ENCODE measurements at places on chromosomes 4 and X.

DNA sequence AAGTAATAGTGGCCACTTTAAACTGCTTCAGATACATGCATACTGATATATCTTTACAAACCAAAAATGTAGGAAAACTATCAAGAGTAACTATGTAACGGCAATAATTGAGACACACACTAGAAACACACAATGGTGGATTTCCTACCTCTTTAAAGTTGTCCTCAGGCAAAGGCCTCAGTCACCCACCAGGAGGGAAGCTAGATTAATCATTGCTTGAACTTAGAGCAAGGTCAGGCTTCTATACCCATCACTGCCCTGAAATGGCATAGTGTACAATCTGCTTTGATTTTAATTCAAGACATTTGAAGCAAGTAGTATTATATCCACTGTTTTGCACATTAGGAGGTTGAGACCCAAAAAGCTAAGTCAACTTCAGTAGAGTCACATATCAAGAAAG is 110.9 kb downstream of the AREG start:
- no peak for DNase-seq

DNA sequence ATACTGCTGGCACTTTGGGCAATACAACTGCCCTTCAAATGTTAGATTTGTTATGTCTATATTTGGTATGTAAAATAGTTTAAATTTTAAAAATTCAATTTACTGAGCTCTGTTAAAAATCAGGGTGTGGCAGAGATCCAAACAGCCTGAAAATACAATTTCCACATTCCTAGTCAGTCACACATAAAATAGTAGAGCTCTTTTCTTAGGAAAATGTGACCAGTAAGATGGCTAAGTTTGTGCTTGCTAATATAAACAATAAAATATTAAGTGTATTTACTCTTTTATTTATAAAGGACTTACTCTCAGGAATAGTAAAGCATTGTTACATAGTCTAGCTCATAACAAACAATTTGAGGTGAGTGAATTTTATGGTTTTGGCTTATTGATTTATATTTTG is 200.2 kb downstream of the DKK2 start:
- no peak for DNase-seq

DNA sequence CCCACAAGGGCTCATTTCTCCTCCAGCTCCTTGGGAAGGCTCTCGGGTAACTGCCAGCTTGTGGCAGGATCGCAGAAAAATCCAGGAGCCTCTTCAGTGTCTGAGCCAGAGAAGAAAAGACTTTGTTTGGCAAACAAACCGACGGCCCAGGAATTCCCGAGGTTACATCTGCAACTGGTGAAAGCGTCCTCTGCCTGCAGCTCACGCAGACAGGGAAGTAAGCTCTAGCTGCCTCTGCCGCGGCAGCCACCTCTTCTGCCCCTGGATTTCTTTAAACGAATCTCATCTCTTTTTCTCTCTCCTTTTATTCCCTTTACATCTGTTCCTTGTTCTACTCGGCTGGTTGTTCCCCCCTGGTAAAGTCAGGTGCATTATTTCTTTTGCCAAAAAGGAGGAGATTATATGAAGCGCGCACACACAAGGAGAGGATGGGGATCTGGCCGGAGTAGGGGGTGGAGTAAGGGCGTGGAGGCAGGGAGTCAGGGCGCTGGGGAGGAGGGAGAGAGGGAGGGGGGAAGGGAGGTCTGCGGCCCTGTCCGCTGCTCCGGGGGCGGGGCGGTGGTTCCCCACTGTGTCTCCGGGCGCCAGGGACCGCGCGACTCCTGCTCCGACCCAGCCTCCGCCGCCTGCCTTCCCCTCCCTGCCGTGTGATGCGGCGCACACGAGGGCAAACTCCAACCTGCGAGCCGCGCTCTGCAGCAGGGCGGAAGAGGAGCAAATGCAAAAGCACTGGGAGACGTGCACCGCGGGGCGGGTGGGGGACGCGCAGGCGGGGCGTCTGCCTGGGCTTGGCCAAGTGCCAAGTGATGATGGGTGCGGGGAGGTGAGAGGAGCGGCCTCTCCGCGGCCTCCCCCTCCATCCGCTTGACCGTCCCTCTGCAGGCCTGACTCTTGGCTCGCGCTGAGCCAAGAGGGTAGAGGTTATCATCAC is at the start of gene DCHS2:
TSS of gene DCHS2 (minus strand) at position 459 of the 931 bp plus-strand sequence. CDS start at position 15, 444 bp downstream.
- DNase-seq: no peak

GRCh38 chrX:119729408-119730201 is 28.8 kb upstream of the SOWAHD start:
- peak; percentile 15 for DNase-seq

DNA sequence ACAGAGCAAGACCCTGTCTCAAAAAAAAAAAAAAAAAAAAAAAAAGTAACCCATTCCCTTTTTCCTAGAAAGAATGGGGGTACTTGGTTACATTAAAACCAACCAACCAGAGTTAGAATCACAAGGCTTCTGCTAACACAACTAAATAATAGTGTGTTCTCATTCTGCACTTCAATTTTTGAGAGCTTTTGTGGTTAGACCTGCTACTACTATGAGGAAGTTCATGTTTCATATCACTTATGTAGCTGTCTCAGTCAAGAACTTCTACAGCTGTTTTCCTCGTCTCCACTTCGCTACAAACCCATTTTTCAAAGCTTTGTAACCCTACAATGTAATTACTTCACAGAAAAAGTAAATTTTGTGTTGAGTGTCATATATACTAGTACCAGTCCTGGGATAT is 58.3 kb downstream of the PDHA2 start:
- DNase-seq: no peak

- DNase-seq: no peak
Observed at GRCh38 chrX:41716222-41716621, 7.8 kb upstream of the GPR82 start.

DNA sequence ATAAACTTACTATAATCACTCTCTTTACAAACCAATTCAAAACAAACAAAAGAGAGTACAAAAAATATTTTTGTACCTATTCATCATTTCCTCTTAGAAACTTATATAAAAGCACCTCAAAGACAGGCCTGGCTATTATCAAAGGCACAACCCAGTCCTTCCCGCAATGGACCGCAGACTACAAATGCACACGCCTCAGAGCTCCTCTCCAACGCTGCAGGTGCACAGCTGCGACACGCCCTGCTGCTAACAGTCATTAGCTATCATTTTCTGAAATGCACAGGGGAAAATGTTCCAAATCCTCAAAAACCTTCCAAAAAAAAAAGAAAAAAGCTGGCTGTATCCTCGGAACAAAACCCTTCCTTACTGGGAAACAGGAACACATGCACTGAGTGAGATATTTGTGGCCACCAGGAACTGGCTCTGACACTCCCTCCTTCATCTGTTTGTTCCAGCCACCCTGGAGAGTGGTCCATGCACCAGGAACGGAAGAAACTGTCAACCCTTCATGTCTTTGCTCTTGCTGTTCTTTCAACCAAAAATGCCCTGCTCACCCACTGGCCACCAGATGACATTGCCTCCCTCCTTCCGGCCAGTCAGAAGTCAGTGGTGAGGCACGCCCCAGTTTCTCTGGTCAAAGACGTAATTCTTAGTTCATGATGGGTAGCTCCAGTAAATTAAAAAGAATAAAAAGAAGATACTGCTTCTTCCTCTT is 16.7 kb downstream of the IRF2 start:
- DNase-seq: no peak

GRCh38 chrX:40474645-40475044 is 106.1 kb upstream of the ATP6AP2 start:
- no peak for DNase-seq

DNA sequence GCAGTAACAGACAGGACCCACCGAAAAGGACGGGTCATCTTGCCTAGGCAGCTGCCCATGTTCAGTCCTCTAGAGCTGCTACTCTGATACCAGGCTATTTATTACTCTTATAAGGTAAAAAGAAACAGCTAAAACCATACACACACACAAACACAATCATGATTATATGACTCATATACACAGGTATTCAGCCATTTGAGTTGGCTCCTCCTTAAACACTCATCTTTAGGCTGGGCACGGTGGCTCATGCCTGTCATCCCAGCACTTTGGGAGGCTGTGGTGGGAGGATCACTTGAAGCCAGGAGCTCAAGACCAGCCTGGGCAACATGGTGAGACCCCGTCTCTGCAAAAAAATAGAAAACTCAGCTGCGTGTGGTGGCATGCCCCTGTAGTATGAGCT is 76.6 kb downstream of the F11 start:
- DNase-seq: no peak

GRCh38 chr4:2044119-2044485 is 15.0 kb upstream of the NAT8L start:
- no peak for DNase-seq

GRCh38 chrX:74438764-74439163 is 17.5 kb downstream of the SLC16A2 start:
- DNase-seq: no peak

DNA sequence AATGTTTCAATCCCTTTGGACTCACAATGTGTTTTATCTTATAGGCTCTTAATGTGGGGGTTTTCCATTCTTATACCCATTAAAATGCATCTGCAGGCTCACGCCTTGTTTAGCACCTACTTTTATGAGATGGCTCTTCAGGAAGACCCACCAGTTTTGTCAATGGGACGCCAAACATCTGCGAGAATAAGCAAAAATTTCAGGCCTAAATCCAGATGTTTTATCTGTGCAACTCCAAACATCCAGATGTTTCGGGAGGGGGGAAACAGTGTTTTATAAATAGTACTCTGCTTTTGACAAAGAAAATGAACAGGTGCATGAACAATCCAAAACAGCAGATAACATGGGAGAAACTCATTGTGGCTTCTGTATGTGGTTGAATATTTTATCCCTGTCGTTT is 342.8 kb downstream of the DHX15 start:
- no peak for DNase-seq

GRCh38 chr4:184114431-184114830 is 103.2 kb downstream of the ENPP6 start:
- DNase-seq: no peak

DNA sequence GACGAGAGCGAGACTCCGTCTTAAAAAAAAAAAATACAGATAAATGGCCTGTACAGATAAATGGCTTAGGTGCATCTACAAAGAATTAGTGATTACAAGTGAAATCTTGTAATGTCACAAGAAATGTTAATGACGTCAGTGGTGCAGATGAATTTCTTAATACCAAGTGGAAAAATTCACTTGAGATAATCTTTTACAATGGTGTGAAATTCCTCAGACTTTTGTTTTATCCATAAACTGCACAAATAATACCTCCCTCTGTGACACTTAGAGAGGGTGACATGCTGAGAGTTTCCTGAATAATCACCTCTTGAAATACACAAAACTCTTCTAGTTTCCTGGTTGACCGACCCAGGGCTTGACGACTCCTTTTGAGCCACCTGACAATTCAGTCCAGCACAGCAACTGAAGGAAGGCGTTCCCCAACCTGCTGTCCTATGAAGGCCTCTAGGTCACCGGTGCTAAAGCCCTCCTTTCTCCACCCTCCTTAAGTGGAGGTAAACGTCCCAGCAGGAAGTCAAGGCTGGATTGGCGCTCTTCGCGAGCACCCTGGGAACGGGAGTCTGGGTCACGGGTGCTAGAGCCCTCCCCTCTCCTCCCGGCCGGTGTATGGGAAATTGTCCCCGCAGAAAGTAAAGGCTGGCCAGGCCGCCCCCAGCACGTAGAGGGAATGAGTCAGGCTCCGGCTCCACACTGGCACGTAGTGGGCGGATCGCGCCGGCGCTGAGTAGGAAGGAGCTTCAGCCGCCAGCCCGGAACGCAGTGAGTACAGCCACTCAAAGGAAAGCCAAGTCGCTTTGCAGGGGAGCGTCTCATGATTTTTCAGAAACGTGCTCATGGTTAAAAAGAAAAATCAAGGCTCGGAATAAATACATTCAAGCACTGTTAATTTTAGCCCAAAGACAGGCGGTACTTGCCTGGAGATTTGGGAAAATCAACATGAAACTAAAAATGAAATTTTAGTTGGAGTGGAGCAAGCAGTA is at the start of gene TMEM144:
TSS of gene TMEM144 (plus strand) at position 662 of the 983 bp plus-strand sequence. CDS start 2,182 bp downstream, outside the sequence.
- peak; percentile 15 for DNase-seq

DNA sequence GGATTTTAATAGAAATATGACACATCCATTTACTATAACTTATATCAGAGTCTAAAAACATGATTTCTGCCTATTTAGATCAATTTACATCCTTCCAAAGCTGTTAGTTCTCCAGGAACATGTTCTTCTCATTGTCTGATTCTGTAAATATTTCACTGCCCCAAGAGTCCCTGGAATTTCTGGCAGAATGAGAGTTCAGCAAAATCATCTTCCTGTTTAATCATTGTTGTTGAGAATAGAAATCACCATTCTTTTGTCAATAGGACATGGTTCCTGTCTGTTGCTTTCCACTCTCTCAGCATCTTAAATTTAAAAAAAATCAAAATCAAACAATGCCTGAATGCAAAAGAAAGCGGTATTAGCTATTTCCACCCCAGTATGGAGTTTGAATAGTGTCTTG is 172.8 kb upstream of the FRMPD4 start:
- DNase-seq: no peak

DNA sequence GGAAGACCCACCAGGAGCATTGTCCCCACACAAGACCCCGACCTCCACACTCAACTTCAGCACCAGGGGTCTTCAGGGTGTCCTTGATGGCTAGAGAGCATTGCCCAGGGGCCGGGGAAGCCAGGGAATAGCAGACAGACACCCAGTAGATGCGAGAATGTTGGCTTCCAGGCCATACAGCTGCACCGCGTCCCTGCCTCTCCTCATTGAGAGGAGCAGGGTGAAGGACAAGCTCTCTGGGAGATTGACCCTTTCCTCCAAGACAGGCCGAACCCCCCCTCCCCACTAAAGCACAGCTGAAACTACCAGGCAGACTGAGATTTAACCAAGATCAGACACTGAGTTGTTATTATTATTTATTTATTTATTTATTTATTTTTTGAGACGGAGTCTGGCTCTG is 42.6 kb upstream of the SLC25A4 start:
- DNase-seq: no peak

- DNase-seq: no peak
Observed at GRCh38 chr4:77989968-77990367, 67.2 kb upstream of the FRAS1 start.

DNA sequence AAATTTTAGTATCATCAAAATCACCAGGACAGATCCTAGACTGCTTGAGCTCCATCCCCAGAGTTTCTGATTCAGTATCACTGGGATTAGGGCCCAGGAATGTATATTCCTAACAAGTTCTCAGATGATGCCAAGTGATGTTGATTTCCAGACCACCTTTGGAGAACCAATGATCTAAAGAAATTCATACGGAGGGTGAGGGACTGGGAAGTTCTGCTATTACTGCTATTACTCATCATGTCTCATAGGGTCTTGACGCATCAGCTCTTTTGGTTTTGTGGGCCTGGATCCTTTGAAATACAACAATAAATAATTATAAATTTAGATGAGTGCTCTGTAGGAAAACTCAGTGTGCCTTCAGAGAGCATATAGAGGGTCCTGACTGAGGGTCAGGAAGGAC is 59.8 kb upstream of the LGI2 start:
- DNase-seq: no peak

DNA sequence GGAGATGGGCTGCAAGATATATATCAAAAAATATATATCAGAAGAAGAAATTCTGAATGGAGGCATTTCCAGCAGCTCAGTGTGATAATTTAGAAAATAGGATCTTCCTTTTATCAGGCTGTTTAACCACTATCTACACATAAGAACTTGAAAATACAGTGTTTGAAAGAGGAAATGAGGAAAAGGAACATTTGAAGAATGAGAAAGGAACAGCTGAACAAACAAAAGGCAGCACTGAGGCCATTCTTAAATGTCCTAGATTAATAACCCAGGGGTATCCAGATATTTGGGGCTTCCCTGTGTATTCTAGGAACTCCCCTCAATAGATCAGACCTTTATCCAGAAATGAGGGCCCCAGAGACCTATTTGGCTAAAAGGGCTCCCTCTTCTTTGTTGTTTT is 4.1 kb downstream of the SLC39A8 start:
- DNase-seq: no peak

All from SHP77 (cell line).